ENCODE measurements at places on chromosomes 7 and 10.

DNA sequence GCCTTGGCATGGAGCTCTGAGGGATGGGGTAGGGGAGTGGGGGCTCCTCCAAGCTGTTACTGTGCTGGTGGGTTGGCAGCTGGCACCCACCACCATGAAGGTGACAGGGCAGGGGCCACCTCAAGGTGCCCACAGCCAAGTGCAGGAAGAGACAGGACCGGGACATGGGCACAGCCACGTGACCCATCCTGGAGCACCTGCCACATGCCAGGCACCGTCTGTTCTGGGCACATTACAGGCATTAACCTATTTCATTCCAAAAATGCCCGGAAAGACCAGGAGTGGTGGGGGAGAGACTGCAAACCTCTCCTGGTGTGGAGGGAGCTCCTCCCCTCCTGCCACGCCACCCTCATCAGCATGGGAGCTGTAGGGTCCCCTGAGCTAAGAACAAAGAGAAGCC lies 56.7 kb downstream of the CAMK2B start:
- no peak for ATAC-seq

DNA sequence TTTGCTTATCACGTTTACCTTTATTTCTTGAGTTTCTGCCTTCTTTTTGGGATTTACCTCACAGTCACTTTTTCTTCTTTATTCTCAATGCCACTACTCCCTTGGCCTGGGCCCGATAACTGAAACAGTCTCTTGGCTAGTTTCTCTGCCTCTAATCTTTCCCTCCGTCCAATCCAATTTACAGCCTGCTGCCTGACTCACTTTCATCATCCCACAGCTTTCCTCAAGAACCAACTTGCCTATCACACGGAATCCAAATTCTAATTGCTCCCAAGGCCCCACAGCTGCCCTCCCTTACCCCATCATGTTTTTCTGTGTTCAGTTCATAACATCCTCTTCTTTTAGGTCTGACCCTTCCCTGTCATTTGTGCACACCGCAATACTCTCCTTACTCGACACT lies 121.4 kb downstream of the HIPK2 start:
- ATAC-seq, result no peak

DNA sequence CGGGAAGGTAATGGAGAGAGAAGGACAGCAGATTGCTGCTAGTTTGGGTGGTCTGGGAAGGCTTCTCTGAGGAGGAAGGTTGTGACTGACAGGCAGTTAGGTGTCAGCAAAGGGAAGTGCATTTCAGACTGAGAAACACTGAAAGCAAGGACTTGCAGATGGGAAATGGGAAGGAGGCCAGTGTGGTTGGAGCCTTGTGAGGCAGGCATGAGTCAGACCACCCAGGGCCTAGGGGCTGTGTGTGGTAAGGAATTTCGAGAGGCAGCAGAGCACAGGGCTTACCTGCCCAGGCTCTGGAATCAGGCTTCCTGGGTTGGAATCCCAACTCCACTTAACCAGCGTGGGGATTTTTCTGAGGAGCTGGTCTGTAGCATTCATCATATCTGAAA lies 53.5 kb downstream of the NRF1 start:
- ATAC-seq, result no peak

GRCh38 chr10:12418000-12418399 lies 68.7 kb downstream of the CAMK1D start:
- no peak for ATAC-seq

- no peak for ATAC-seq
These were observed 10.4 kb downstream of the SYPL1 start for GRCh38 chr7:106101726-106102125.

DNA sequence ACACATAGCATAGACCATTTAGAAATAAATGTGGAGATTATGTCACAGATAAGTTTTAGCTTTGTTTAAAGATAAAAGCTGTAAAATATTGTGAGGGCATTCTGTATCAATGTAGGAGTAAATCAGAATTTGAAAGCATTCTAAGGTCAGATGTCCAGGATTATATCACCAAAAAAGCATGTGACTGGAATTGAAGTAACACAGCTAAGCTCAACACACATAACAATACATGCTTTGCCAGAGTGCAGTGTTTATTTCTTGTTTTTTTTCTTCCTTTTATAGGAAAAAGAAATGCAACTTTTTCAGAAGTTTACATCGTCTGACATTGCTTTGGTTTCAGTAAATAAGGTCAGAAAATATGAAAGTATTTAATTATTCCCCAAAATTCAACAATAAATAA lies 183.4 kb downstream of the HTR7 start:
- no peak for ATAC-seq

DNA sequence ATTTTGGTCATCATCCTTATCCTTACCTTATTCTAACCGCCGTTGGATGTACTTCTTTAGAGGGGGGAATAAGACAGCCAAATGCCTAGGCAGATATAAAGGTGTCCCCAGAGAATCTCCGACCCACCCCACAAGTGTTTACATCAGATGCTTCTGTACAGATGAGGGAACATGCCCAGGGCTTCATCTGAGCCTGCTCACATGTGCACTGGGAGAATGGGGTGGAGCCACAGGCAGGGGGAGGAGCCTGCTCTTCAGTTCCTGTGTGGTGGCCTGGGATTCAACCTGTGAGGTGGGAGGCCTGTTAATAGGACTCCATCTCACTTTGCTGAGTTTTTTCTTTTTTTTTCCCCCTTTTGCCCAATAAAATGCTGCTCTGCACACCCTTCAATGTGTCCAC lies 27.6 kb upstream of the OPTN start:
- no peak for ATAC-seq

- ATAC-seq, result no peak
These were observed 123.3 kb upstream of the GHITM start for GRCh38 chr10:84015877-84016595.

DNA sequence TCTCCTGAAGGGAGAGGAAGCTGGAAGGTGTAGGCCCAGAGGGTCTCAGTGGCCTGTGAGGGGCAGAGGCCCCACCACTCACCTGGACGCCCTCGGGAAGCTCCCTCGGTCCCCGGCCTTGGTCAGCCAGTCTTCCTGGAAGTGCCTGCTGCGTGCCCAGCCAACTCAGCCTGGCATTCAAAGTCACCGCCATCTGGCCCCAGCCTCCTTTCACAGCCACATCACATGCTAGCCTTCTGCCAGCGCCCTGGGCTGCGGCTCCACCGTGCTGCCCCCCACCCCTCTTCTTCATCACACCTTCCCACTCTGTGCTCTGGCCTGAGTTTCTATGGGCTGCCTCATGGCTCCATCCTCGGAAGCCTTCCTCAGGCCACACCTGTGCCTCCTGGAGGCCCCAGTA lies 98.0 kb downstream of the ZMIZ1 start:
- ATAC-seq, result no peak

DNA sequence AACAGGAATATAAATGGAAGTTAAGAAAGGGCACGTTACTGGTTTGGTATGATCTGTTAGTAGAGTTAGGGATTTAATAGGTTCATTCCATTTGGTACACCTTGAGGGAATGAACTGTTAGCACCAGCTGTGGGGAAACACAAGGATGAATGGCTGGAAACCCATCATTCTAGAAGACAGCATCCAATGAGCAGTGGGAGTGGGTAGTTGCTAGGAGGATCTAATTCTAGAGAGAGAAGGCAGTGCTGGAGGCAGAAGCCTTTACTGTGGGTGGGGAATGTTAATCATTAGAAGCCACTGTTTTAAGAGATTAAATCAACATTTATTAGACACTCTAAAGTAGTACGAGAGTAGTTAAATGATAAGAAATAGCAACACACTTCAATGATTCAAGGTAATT lies 15.5 kb upstream of the GPR15LG start:
- no peak for ATAC-seq

DNA sequence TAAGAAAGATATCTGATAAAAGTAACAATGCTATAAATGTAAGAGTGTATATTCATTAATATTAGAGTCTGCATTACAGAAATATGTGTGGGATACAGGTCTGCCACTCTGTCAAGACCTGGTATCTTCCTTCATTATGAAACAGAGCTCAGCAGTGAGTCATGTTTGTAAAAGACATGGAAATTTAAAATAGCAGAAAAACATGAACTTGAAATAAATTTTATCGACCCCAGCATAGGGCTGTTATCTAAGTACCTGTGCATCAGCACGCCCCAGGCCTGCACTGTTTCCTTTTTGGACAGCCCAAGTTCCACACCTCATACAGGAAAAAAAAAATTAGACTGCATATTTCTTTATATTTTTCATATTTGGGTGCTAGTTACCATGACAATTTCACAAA lies 58.0 kb upstream of the ZPBP start:
- no peak for ATAC-seq

DNA sequence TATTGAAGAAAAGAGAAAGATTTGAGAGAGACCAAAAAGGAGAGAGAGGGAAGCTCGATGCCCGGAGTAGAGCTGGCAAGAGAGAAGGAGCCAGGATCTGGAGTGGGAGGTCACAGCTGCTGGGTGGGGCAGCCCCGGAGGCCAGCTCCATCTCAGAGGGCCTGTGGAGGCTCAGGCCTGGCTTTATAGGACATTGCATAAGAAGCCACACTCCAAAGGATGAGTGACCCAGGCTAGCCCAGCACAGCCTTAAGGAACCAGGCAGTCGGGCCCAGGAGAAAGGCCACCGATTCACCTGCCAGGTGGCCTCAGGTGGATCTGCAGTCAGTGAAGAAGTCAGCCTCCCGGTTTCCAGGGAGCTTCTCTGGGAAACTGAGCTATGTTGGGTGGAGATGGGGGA lies 676 bp downstream of the PLAC9 start:
- ATAC-seq, result no peak

GRCh38 chr10:69409176-69409495 lies 7.6 kb downstream of the TACR2 start:
- no peak for ATAC-seq

- ATAC-seq, result no peak
These were observed 39.2 kb downstream of the ELFN1 start for GRCh38 chr7:1709281-1709680.

- ATAC-seq, result no peak
These were observed 76.4 kb downstream of the CRPPA start for GRCh38 chr7:16344927-16345326.

DNA sequence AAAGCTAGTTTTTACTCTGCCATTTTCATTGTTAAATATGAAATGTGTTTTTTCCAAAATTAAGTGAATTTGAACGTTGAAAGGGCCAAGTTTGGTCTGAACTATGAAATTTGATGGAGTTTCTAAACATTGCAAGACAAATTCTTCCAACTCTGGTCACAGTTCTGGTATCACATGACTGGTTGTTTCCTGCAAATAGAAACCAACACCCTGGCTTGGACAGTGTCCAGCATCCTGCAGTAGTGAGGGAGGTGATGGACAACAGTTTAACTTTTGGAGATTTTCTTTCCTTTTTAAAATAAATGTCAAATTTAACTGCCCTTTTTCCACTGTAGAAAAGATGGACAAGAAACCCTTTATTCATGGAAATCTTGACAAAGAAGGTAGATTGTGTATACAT lies 54.8 kb upstream of the AGBL3 start:
- no peak for ATAC-seq

GRCh38 chr10:95758351-95759025 lies 2.5 kb downstream of the ENTPD1 start:
- peak; percentile 87 for ATAC-seq

DNA sequence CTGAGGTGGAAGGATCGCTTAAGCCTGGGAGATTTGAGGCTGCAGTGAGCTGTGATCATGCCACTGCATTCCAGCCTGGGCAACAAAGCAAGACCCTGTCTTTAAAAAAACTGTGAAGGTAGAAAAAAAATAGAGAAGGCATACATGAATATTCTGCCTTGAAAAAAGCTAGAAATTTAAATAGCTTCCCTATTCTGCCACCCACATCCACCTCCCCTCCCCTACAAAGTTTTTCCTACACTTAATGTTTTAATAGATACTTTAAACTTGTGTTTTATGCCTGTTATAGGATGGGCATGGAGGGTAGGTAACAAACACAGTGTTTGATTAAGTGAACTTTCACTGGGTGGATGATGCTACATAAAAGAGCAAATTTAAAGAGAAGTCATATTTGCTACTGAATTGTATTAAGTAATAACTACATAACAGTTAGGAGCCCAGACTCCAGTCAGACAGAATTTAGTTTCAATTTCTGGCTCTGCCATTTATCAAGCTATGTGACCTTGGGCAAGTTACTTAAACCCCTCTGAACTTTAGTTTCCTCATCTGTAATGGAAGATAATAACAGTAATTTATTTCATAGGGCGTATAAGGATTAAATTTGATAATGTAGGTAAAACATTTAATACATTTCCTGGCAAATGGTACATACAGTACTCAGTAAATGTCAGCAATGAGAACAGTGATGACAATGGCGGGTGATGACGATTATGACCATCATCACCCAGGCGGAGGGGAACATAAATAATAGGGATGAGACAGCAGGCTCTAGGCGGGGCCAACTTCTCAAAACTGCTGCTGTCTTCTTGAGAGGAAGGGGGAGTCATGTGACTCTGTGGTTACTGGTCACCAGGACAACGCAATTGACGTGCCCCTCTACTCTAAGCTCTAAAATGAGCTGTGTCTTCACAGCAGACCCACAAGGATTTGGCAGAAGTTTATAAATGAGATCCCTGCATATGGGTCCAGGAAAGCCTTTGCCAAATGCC lies 15.8 kb downstream of the DNMBP start:
- ATAC-seq, result peak; percentile 96

GRCh38 chr10:48444861-48445841 lies 138.7 kb downstream of the MAPK8 start:
- ATAC-seq, result no peak

DNA sequence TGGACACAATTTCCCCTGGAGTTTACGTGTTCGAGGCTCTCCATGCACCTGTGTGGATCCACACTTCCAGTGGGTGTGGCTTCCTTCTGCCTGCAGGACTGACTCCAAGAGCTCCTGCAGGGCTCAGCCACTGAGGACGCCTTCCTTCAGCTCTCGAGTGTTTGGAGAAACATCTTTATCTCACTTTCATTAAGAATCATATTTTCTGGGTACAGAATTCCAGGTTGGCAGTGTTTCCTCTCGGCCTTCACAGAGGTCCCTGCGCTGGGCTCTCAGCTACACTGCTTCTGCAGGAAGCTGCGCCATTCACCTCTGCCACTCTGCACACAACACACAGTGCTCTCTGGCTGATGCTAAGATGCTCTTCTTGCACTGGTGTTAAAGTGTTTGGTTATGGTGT lies 69.9 kb upstream of the NKX6-2 start:
- ATAC-seq, result no peak

DNA sequence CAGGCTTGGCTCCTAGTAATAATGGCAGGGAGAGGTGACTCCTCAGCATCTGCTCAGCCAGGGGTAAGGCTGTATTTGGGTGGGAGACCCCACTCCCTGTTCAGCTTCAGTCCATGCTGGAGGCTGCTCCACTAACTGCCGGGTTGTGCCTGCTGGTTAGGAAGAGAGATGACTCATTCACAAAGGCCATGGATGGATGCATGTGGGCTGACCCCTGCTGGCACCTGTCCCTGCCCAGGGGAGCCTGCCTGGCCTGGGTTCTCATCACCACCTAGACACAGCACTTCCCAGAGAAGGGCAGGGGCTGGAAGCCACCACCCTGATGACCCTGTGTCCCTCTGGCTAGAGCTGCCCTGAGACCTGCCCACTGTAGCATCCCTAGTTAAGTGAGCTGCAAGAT lies 59.0 kb downstream of the VSTM4 start:
- ATAC-seq, result no peak

- ATAC-seq, result no peak
These were observed 19.3 kb downstream of the GFRA1 start for GRCh38 chr10:116253716-116254115.

- no peak for ATAC-seq
These were observed 332.7 kb upstream of the LRGUK start for GRCh38 chr7:133794479-133794878.
